ENCODE measurements at places on chromosomes 16 and 17.

- DNase-seq: peak; percentile 30
Observed at GRCh38 chr17:49964303-49964768, 4.7 kb upstream of the DLX4 start.

DNA sequence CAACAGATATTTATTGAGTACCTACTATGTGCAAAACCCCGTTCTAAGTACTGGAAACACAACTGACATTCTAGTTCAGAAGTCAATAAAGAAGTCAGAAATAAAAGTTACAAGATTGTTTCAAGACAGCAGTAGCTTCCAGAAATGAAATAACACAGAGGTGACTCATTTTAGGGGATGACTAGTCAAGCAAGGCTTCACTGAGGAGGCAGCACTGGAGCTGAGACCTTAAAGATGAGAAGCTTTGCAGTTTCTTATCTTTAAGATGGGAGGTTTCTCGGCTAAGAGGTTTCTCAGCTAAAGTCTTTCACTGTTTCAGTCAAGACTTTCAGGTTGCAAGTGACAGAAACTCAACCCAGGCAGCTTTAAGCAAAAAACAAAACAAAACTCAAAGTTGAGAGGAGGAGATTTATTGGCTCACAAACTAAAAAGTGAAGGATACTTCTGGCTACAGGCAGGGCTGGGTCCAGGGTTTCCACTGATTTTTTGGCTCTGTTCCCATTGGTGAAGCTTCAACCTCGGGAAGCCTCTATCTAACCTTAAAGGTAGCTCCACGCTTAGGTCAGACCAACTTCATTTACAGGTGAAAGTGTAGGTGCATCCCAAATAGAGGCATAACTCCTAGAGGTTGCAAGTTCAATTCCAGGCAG is 7.4 kb upstream of the MMP2 start:
- no peak for DNase-seq

DNA sequence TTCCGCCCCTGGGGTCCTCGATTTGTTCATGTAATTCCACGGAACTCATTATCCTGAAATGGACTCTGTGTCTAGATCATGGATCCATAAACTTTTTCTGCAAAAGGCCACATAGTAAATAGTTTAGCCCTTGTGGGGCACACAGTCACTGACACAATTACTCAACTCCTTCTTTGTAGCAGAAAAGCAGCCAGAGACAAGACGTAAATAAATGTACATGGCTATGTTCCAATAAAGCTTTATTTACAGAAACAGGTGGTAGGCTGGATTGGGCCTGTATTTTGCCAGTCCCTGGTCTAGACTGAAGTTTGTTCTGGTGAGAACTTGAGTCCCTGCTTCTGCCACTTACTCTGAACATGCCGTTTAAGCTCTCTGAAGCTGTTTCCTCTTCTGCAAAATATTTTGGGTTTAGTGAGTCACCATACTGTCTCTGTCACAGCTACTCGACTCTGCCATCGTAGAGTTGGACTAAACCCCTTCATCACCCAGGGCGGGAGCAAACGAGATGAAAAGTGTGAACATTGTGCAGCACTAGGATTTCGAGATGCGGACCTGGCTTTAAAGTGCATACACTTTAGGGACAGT is 61.9 kb upstream of the FOXF1 start:
- DNase-seq: no peak

- DNase-seq: no peak
Observed at GRCh38 chr16:70294385-70295025, 4.5 kb upstream of the DDX19B start.

- DNase-seq: no peak
Observed at GRCh38 chr17:72393553-72393952, 272.7 kb downstream of the SOX9 start.

DNA sequence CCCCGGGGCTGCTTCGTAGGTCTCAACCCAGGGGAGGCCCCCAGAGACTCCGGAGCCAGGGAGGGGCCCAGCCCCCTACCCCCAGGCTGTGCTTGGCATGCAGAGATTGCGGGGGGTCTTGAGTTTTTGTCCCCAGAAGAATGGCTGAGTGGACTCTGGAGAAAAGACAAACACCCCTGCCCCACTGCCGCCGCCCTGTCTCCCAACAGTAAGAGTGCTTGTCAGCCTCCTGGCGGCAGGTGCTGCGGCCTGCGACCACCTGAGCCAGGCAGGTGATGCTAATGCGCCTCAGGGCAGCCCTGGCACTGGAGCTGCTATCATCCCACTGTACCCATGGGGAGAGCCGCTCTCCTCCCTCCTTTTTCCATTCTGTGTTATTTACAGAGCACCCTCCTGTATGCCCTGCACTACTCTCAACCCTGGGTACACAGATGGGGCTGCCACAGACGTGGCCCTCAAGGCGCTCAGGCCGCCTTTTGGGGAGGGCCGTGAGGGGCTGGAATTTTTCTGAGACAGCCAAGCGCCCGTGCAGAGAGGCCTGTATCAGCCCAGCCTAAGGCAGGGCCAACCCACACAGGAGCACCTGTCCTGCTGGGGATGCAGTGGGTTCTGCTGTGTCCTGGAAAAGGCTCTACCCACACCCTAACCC is 2.6 kb upstream of the IL17C start:
- peak; percentile 49 for DNase-seq

GRCh38 chr16:10123141-10123540 is 59.1 kb downstream of the GRIN2A start:
- DNase-seq: no peak

- no peak for DNase-seq
Observed at GRCh38 chr16:67936124-67936879, at the start of gene PSMB10. PSMB10 (minus strand) TSS chr16:67936850; CDS start chr16:67936749, 101 bp downstream.

DNA sequence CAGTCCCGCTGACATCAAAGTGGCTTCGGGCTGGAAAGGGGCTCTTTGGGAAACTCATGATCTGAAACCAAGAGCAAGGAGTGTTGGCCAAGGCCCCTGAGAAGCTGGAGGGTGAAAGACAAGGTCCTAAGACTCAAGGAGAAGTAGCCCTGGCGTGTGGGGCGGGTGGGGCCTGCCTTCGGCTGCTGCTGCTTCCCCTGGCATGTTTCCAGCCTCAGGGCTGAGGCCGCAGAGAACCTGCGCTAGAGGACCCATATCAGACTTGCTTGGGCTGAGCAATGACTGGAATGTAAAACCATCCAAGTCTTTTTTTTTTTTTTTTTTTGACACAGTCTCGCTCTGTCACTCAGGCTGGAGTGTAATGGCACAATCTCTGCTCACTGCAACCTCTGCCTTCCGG is 67.5 kb upstream of the GCSH start:
- no peak for DNase-seq

DNA sequence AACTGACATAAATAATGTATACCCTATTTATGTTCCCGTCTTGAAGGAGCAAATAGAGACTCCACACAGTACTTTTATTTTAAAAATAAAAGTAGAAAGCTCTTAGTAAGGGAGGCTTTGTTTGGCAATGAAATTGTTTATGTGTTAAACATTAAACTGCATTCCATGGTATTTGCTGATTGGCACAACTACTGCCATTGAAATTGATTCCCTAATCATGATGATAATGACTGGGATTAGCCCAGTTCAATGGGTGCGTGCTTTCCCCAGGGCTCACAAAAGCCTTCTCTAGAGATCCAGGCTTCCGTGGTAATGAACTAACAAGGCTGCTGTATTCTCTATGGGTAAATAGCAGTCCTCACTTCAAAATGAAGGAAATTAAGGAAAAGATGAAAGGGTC is 67.5 kb downstream of the GPRC5B start:
- DNase-seq: no peak

GRCh38 chr17:45342871-45343526 is 26.2 kb upstream of the MAP3K14 start:
- DNase-seq: no peak

GRCh38 chr17:64778240-64779097 is 116.4 kb upstream of the SMURF2 start:
- peak; percentile 61 for DNase-seq

GRCh38 chr17:39636587-39636926 is 387 bp upstream of the STARD3 start:
- no peak for DNase-seq

DNA sequence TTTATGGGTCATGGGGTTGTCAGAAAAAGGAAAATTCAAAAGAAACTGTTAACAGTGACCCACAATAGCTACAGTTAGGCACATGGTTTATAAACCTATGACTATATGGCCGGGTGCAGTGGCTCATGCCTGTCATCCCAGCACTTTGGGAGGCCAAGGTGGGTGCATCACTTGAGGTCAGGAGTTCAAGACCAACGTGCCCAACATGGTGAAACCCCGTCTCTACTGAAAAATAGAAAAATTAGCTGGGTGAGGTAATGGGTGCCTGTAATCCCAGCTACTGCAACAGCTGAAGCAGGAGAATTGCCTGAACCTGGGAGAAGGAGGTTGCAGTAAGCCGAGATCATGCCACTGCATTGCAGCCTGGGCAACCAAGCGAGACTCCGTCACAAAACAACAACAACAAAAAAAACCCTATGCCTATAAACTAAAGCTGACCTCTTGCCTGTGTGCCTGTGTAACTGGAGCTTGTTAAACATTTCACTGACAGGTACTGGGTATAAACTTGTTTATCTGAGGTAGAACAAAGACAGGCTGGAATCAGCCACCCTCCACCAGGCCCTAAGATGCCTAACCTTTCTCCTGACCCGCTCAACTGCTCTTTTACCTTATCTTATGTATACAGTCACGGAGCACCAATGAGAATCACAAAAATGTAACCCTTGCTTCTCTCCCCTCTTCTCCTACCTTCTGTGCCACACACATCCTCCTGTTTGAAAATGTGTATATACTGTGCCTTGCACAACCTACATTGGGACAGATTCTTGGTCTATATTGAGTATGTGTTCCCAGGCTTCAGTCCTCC is 62.9 kb upstream of the ATF7IP2 start:
- no peak for DNase-seq

DNA sequence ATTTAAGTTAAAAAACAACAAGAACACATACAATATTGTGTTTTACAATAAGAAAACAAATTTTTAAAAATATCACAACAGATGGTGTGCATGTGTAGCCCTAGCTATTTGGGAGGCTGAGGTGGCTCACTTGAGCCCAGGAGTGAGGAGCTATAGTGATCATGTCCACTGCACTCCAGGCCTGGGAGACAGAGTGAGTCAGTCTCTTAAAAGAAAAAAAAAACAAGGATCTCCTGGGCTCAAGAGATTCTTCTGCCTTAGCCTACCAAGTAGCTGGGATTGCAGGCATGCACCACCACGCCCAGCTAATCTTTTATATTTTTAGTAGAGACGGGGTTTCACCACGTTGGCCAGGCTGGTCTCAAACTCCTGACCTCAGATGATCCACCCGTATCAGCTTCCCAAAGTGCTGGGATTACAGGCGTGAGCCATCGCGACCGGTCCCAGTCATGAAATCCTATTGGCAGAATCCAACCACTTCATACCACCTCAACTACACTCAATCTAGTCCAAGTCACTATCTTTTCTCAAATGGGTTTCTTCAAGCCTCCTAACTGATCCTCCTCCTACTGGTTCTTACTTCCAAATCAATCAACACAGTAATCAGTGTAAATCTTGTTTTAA is 55.0 kb downstream of the STH start:
- no peak for DNase-seq

GRCh38 chr16:2927010-2927646 is 15.4 kb downstream of the FLYWCH1 start:
- DNase-seq: peak; percentile 91

GRCh38 chr16:80974649-80975376 is 31.9 kb downstream of the CMC2 start:
- no peak for DNase-seq
